ENCODE measurements at places on chromosomes 6 and 20.
A peak's percentile ranks its signal among the peaks of the same experiment; 100 is the strongest.

- no peak for DNase-seq
Measured at GRCh38 chr20:4961746-4962145, 39.6 kb downstream of the SLC23A2 start.

GRCh38 chr20:48632825-48633619, 194.8 kb downstream of the PREX1 start:
- no peak for DNase-seq

GRCh38 chr6:27565839-27566779, 93.2 kb upstream of the ZNF184 start:
- DNase-seq: no peak

DNA sequence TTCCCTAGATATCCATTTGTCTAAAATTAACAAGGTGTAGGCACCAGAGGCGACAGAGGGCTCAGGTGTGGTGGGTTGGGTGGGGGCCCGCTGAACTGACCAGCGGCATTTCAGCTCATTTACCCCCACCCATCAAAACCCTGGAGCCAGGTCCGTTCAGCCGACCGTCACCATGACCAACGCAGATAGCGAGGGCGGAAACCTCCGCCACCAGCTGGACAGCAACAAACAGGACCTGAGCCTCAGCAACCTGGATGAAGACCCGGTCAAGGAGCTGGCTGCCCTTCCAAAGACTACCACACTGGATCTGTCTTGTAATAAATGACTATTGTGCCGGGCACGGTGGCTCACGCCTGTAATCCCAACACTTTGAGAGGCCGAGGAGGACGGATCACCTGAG, 120.8 kb upstream of the LGSN start:
- no peak for DNase-seq

GRCh38 chr6:165858586-165858985, 195.5 kb upstream of the PDE10A start:
- no peak for DNase-seq

DNA sequence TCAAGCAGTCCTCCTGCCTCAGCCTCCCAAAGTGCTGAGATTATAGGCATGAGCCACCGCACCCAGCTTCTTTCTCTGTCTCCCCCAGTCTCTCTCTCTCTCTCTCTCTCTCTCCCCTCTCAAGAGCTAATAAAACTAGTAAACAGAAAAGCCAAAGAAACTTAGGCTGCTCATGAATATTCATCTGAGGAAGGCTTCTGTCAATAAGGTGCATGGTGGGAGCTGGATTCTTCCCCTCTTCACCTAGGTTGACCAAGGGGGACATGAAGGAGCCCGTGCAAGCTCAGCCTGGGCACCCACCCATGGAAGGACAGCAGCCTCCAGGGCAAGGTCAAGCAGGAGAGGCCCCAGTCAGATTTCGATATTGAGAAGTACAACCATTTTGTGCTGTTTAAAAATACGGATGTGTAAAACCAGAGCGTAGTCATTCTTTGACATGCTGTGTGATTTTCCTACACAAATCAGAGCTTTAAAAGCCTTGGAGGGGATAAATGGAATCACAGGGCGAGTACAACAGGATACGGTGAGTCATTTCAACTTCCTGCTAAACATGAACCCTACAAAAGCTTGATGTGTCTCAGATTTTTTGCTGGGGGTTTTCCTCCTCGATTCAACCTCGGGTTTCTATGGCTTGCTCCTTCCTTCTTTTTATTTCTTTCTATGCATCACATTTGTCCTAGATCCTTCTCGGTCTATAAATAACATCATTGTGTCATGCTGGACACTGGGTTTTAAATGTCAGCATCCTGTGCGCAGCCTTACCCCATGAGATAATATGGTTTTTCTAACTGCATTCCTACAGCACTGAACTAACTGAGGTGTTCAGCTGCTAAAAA, 368.9 kb upstream of the JARID2 start:
- DNase-seq: peak; percentile 22

GRCh38 chr6:38032797-38033196, 213.3 kb downstream of the ZFAND3 start:
- DNase-seq: no peak

DNA sequence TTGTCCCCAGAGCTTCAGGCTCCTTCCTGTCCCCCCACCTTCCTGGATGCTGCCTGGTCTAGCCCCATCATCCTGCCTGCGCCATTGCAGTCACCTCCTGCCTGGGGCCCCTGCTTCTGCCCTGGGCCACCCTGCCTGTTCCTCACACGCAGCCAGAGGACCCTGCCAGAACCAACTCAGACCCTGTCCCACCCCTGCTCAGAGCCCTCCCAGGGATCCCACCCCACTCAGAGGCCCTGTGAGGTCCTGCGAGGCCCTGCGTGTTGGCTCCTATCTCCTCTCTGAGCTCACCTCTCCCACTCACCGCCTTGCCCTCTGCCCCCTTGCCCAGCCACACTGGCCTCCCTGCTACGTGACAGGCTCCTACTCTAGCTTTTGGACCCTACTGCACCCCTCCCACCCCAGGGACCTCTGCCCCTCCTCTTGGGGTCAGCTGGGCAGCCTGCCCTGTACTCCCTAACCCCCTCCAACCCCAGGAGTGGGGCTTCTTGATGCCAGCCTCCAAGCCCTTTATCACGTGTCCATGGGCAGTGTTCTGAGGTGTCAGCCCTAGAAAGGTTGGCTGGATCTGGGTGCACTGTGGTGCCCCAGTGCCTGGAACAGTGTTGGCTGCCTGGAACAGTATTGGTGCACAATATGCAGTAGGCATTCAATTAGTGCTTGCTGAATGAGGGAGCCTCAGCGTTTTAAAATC, 68.3 kb downstream of the CEBPB start:
- DNase-seq: no peak

All from activated CD4-positive, alpha-beta T cell treated with anti-CD3 and anti-CD28 coated beads for 24 hours (primary cell).